ENCODE measurements at places on chromosomes 3 and 15. TPM values are rescaled to one million over a fixed set of nuclear protein-coding genes. Genes with fewer than 3 reads are reported as not detected.

Gene CCK
- total RNA-seq: 0.73 TPM

Gene CAMK2N2
- not detected for total RNA-seq

Gene CD96
- not detected for total RNA-seq

Gene LSM3
- 7.3 TPM for total RNA-seq

Gene HMCES
- 11.8 TPM for total RNA-seq

Gene CFAP161
- under 0.01 TPM for total RNA-seq

Gene SLC9C1
- under 0.01 TPM for total RNA-seq

Gene PPP1R14D
- total RNA-seq: not detected

Gene DUOXA2
- not detected for total RNA-seq

Gene KLF15
- total RNA-seq: 2.0 TPM

Gene CCDC33
- not detected for total RNA-seq

Gene IL20RB
- total RNA-seq: 1.8 TPM

Gene GPR160
- total RNA-seq: 0.39 TPM

Gene SH2D7
- not detected for total RNA-seq

Gene CHDH
- total RNA-seq: under 0.01 TPM

Gene SERPINI2
- total RNA-seq: not detected

Gene CAND2
- 1.1 TPM for total RNA-seq

Gene CFAP100
- total RNA-seq: not detected

Gene WDR72
- total RNA-seq: not detected

Gene SHF
- total RNA-seq: 0.78 TPM

Gene GOLGA6A
- not detected for total RNA-seq

Gene ERICH6
- total RNA-seq: under 0.01 TPM

Gene HCLS1
- 1.8 TPM for total RNA-seq

Gene MAGI1
- 5.5 TPM for total RNA-seq

Gene GPR87
- not detected for total RNA-seq

Gene KLHL40
- total RNA-seq: not detected

Gene FAM227B
- total RNA-seq: 0.98 TPM

Gene ZBTB47
- total RNA-seq: 26.5 TPM

Gene RETNLB
- total RNA-seq: not detected

Gene GOLGA8J
- total RNA-seq: not detected

Gene CDC25A
- total RNA-seq: 18.6 TPM

Gene KBTBD13
- not detected for total RNA-seq

Gene GPR27
- total RNA-seq: under 0.01 TPM

Gene ETV5
- 44.0 TPM for total RNA-seq

Gene MINDY4B
- total RNA-seq: not detected

Gene LRRC15
- total RNA-seq: under 0.01 TPM

Gene ISLR
- total RNA-seq: 18.7 TPM

Gene GNAT1
- total RNA-seq: not detected

Gene KNL1
- 20.6 TPM for total RNA-seq

Gene DNAH1
- 6.6 TPM for total RNA-seq

Gene GOLGA8T
- not detected for total RNA-seq

Gene SMCO1
- under 0.01 TPM for total RNA-seq

Gene SPTBN5
- total RNA-seq: 0.20 TPM

Measured in subcutaneous preadipocyte (primary cell).